AG04450 (cell line): ENCODE measurements at places on chromosomes 5 and 9.

GRCh38 chr9:130701059-130702022, 7.8 kb downstream of the EXOSC2 start:
- peak; percentile 81 for DNase-seq

DNA sequence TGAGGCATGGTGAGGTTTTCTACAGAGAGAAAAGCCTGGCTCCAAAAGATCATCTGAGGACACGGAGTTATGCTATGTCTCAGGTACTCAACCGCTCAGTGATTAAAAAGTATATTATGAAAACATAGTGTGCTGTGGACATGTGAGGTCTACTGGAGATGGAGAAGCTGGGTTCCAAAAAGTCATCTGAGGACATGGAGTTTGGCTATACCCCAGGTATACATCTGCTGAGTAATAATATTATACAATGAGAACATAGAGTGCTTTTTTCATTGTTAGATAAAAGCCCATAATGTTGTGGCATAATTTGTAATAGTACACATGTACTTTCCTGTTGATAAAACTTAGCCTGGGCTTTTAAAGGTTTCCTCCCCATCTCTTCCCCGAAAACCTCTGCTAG, 70.7 kb upstream of the SHISAL2B start:
- no peak for DNase-seq

DNA sequence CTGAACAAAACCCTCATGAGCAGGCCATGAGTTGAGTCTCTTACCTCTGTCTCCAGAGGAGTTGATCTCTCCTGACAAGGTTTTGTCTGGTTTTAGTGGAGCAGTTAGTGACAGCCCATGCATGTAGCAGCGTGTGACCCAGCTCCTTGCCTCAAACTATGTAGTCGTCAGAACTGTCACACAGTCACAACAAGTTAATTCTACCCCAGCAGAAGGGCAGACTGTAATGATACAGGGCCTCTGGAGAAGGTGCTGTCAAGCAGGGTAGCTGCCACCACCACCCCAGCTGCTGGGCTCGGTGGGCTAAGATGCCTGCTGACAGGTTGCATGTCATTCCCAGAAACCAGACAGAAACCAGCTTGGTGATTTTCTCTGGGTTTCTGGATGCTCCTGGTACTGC, 194.5 kb downstream of the PSAT1 start:
- DNase-seq = no peak

- DNase-seq = no peak
These were observed 26.0 kb downstream of the SGTB start for GRCh38 chr5:65695896-65696295.

DNA sequence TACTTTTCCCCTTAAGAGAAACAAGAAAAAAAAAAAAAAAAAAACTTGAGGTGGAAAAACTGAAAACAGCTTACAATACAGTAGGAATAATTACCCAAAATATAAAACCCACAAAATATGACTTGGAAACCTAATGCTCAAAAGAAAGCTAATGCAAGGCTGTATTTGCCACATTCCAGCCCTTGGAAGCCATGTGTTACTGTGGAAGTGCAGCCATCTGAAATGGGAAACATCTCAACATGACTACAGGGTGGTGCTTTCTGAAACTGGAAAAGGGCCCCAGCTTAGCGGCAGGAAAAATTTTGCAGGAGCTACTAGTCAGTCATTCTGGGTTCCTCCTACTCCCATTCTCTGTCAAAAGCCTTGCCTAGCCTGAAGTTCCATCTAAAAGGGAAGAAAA, 20.4 kb downstream of the CDK5RAP2 start:
- no peak for DNase-seq

- peak; percentile 38 for DNase-seq
These were observed 109.9 kb upstream of the NFIB start for GRCh38 chr9:14423815-14424261.

GRCh38 chr5:87074934-87075541, 192.6 kb upstream of the RASA1 start:
- DNase-seq = no peak

DNA sequence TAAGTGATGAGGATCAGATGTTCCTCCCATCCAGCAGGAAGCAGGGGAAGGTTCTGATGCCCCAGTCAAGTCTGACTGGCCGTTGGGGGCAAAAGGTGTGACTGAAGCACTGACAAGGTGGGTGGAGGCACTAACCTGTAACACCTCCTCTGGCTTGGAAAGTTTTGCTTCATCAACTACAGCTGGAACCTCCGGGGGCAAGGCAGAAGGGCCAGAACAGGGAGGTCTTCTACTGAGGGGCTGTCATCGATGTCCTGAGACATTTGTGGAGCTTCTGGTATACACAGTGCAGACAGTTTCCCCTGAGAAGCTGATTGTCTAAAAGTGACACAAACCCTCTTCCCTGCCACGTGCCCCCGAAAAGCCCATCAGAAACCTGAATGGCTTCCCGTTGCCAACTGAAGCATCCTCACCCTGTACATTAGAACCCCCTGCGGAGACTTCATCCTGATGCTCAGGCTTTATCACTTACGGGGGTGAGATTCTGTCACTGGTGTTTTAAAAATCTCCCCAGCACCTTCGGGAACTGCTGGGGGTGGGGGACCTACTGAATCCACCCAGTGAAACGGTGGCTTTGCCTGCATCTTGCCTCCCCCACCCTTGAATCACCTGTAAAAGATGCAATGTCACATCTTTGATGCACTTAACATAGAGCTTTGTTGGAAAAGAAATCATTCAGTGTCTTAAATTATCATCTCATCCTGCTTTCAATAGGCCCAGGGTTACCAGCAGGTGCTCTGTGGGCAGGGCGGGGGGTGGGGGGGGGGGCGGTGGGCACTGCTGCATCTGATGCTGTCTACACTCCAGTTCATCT, 24.6 kb downstream of the TRAF1 start:
- DNase-seq = no peak

GRCh38 chr5:73367650-73368049, 80.9 kb downstream of the FOXD1 start:
- DNase-seq = no peak

DNA sequence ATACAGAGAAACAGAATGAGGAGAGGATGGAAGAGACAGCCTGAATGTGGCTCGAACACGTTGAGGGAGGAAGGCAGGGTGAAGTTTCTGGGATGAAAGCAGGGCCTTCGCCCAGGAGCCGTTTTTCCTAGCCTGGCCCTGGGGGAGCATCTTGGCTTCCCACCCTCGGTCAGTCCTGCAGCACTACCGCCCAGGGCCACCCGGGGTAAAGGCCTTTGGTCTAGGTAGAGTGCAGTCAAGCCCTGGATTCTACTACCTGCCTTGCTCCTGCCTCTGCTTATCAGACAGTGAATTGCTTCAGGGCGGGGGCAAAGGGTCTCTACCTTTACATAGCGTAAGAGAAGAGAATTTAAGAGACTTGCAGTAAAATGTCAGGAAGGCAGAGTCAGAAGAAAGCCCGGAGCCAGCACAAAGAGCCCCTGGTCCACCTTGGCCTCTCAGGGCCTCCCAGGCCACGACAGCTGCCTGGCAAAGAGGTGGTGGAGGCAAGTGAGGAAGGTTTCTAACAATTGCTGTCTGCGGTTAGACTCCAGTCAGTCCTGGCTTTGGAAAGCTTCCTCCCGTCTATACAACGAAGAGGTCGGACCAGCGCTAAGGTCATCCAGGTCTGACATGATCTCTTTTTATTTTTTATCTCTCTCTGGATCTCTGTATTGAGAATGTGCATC, 17.9 kb downstream of the COL15A1 start:
- no peak for DNase-seq

GRCh38 chr5:29001666-29002065, 1963.3 kb upstream of the CDH9 start:
- no peak for DNase-seq

DNA sequence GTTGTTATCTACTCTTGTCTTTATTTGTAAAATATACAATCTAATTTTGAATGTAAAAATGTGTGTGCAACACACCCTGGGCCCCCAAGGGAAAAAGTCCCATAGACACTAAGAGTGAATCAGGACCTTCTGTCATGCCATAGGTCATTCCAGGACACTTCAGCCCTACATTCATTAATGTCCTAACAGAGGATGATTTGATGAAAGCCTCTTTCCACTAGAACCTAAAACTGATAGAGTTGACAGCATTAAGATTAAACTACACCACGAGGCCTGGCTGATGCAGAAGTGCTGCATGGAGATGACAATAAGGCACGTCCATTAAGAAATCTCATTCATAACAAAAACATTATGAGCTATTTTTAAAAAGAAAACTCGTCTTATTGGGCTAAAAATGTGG, 46.2 kb downstream of the FRMD3 start:
- DNase-seq = no peak

DNA sequence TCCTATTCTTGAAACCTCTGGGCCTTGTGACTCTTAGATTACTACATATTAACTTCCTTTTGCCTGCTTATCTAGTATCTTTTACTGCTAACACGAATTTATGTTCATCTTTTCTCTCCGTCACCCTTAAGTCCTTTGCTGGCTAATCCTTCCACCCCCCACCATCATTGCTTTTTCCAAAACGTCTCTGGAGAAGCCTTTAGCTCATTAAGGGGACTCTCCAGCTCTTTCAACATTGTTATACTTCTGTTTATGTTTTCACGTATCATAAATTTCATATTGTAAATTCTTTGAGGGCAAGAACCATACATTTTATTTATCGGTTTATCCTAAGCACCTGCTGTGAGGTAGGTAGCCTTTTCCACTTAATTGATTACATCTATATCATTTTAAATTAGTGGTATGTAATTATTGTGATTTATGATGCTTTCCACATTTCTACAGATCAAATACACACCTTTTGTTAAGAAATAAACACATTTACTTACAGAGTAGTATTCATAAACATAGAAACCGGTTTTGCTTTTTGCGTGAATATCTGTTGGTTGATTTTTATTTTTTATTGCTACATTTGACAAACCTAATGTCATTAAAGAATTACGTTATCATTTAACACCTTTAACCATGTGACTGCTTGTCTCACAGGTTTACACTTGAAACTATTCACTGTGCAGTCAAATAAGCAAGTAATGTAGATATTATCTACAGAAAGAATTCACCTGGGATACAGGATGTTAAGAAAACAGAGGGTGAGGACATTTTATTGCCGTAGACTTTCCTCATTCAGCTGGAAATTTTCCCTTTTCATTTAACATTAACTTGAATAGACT, 15.4 kb upstream of the SNX2 start:
- DNase-seq = no peak

GRCh38 chr5:116897291-116897690, 322.7 kb upstream of the SEMA6A start:
- DNase-seq = no peak

DNA sequence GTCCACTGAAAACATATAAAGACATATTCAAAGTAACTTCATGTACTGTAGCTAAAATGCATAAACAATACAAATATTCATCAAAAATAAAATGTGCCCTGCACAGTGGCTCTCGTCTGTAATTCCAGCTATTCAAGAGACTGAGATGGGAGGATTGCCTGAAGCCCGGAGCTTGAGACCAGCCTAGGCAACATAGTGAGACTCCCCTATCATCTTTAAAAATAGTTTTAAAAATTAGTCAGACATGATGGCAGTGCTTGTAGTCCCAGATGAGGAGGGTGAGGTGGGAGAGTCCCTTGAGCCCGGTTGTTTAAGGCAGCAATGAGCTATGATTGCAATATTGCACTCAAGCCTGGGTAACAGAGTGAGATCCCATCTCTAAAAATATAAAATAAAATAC, 534.1 kb downstream of the ANXA1 start:
- no peak for DNase-seq

DNA sequence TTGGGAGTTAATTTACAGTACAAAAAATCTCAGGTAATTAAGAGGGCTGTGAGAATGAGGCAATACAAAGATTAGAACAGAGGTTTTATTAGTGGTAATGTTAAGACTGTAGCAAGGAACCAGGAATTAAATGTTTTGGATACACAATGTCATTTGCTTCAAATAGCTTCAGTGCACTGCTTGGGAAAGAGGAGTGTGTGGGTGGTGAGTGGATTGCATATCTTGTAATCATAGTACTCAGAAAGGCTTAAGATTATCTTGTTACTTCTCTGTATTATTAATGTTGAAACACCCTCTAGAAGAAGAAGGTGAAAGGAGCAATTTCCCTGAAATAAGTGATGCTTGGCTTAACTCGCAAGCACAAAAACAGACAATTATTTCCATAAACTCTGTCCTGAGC, 21.0 kb upstream of the TBCA start:
- DNase-seq = no peak

DNA sequence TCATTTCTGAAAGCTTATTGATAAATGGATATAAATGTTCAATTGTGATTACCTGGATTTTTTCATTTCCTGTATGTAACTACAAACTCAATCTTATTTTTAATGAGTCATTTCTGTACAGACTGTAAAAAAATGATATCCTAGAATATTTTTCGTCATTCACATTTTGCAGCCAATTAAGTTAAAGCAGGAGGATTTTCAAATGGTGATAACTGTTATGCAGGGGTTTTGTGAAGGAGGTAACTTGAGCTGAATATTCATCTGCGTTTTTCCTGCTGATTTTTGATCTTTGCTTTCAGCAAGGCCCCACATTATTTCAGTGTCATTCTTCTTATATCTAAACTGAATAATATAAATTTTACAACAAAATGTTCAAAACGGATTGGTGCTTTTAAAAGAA, 74.1 kb downstream of the SLF1 start:
- DNase-seq = no peak

- DNase-seq = no peak
These were observed 25.0 kb downstream of the SGTB start for GRCh38 chr5:65696892-65697291.

DNA sequence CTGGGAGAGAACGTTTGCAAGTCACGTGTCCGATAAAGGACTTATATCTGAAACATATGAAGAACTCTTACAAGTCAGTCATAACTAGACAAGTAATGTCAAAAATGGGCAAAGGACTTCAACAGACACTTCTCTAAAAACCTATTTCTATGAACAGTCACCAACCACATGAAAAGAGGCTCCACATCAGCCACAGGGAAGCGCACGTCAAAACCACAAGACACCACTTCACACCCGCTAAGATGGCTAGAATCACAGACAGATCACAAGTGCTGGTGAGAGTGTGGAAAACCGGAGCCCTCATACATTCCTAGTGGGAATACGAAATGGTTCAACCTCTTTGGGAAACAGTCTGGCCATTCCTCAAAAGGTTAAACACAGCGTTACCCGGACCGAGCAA, 11.5 kb upstream of the CARD9 start:
- no peak for DNase-seq

DNA sequence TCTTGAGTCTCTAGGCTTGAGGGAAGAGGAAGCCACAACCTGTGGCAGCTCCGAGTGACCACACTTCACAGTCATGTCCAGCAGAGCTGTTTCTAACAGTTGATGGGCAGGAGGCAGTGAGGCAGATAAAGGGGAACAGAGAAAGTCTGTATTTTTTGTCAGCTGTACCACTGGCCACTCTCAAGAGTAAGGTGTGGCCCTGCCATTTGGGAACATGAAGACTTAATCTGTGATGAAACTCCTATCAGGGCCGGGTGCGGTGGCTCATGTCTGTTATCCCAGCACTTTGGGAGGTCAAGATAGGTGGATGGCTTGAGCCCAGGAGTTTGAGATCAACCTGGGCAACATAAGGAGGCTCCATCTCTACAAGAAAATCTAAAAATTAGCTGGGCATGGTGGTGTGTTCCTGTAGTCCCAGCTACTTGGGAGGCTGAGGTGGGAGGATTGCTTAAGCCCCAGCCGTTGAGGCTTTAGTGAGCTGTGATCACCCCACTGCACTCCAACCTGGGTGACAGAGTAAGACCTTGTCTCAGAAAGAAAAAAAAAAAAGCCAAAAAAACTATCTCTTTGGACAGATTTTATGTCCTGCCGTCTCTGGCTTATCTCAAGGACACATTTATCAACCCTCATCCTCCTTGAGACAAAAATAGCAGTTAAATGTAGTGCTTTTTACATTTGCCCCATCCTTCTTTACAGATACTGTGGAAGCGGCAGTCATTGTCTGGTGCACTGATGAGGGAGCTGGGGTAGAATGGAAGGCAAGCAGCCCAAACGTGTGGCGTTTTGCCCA, 11.9 kb upstream of the COL15A1 start:
- DNase-seq = no peak

GRCh38 chr5:131899686-131900085, 45.8 kb downstream of the MEIKIN start:
- no peak for DNase-seq
